ENCODE measurements at places on chromosomes 7 and 10. TPM values are rescaled to one million over a fixed set of nuclear protein-coding genes. Genes with fewer than 3 reads are reported as not detected.
A peak's percentile ranks its signal among the peaks of the same experiment; 100 is the strongest.

The LMBR1 gene
- polyA plus RNA-seq: 26.8 TPM

The VWC2 gene
- not detected for polyA plus RNA-seq

The TBATA gene
- polyA plus RNA-seq: not detected

DNA sequence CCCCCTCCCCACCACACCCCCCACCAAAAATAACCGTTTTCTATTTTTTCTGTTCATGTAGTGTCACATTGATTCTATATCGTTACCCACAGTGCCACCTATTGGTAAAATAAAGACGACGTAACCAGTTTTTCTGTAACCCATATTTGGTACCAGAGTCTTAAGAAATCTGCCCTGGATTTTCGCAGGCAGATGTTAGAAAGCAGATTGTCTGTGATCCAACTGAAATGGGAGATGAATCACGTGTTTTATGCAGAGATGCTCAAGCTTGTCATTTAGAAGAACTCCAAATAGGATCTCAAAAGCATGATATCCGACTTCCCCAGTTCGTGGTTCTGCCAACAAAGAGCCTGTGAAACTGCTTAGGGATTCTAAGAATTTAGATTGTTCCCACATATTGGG lies 261.1 kb upstream of the CSTF2T start:
- no peak for DNase-seq
- H3K36me3 ChIP-seq: no peaks in the 10 kb centered on the region
- H3K4me1 ChIP-seq: no peaks in the 10 kb centered on the region
- H3K27me3 ChIP-seq: no peaks in the 10 kb centered on the region
- H3K27ac ChIP-seq: no peak overlapping the region

DNA sequence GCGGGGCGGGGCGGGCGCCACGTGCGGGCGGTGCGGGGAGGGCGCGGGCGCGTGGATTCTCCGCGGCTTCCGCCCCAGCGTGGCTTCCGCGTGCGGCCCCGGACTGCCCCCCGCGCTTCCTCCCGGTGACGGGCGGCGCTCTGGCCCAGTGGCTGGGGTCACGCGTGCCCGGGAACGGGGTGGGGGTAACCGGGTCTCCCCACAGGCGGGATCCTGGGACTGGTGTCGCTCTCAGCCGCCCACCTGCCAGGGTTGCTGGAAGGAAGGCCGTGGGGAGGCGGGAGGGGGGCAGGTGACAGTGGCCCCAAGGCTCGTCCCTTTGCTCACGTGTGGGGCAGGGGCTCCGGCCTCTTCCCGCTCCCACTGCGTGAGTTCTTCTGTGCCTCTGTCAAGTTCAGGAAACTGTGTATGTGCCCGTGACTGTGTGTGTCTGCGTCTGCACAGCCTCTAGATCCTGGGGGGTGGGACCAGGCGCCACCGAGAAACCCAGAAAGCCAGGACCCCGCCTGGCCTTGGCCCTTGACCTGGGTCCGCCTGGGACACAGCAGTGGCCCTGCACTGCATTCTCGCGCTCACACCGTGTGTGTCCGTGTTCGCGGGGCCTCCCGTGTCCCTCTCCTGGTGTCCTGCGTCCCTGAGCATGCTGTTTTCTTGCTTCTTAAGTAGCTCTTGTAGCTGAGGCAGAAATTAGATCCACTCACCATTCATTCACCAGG lies 919 bp downstream of the MAFK start:
- no peaks in the 10 kb centered on the region for H3K27me3 ChIP-seq
- peak overlapping the region; percentile 75 for H3K27ac ChIP-seq
- no peaks in the 10 kb centered on the region for H3K36me3 ChIP-seq
- peaks cover 35% of the 10 kb centered on the region for H3K4me1 ChIP-seq
- DNase-seq: peak; percentile 56

DNA sequence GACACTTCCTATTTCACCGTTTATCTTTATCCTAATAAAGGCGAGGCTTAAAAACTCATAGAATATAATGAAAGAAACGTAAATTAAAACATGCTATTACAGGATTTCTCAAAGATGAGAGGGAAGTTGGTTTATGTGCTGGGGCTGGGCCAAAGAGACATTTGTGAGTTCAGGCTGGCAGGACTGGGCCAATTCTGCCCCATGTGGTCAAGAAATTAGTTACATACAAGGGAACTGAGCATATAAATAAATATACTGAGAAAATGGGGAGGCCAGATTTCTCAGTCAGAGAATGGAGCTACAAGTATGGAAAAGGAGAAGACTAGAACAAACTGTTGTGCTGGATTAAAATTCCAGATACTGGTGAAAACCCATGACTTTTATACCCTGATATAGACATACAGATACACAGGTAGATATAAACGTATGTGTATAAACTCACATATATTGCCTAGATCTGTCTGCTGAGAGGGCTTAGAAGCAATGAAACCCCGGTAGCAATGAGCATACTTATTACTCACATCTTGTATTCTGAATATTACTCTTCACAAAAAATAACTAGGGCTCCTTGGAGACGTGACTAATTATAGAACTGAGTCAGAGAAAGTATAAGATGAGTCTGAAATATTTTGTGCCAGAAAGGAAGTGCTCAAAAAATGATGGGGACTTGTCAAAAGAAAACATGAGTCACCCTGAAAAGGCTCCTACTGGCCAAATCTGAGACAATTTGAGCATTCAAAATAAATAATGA lies 155.7 kb upstream of the FGFR2 start:
- H3K4me3 ChIP-seq: no peak overlapping the region
- H3K4me1 ChIP-seq: no peaks in the 10 kb centered on the region
- no peaks in the 10 kb centered on the region for H3K27me3 ChIP-seq

DNA sequence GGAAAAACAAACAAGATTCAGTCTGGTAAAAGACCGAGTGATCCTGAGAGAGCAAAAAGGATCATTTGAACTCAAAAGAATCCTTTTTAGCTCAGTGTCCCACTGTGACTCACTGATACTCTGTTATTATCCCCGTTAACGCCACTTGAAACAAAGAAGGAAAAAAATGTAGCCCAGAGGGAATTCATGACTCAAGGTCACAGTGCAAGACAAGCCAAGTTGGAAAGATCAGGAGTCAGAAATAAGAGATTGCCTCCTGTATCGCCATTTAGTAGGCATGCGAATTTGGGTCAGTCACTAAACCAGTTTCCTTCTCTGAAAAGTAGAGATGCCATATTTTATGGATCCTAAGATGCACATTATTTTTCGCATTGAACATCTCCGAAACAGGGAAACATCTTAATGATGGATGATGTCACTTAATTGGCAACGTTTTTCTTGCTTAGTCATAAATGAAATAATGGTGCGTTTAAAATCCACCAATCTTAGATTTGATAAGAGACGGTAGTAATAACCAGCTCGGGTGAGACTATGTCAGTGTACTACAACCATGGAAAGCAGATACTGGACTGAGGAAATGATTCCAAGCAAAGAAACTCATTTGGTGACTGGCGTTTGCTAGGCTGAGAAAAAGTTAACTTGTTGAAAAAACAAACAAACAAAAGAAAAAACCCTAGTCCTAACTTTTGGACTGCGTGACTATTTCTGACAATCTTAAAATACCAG lies 502.0 kb upstream of the CELF2 start:
- no peak overlapping the region for H3K4me3 ChIP-seq
- no peaks in the 10 kb centered on the region for H3K4me1 ChIP-seq
- no peak for DNase-seq
- H3K27ac ChIP-seq: no peak overlapping the region
- H3K36me3 ChIP-seq: no peaks in the 10 kb centered on the region

GRCh38 chr7:117164620-117165019 lies 158.2 kb downstream of the WNT2 start:
- no peaks in the 10 kb centered on the region for H3K4me1 ChIP-seq
- no peaks in the 10 kb centered on the region for H3K27me3 ChIP-seq
- no peaks in the 10 kb centered on the region for H3K36me3 ChIP-seq

- no peak overlapping the region for H3K27ac ChIP-seq
- no peaks in the 10 kb centered on the region for H3K27me3 ChIP-seq
- no peak overlapping the region for H3K4me3 ChIP-seq
- H3K36me3 ChIP-seq: no peaks in the 10 kb centered on the region
- no peak for DNase-seq
- H3K4me1 ChIP-seq: no peaks in the 10 kb centered on the region
These were observed 343.9 kb downstream of the ABCA13 start for GRCh38 chr7:48515171-48515570.

- no peaks in the 10 kb centered on the region for H3K27me3 ChIP-seq
- H3K4me1 ChIP-seq: no peaks in the 10 kb centered on the region
- no peaks in the 10 kb centered on the region for H3K36me3 ChIP-seq
- H3K4me3 ChIP-seq: no peak overlapping the region
- DNase-seq: no peak
These were observed 1249.1 kb downstream of the TYW1 start for GRCh38 chr7:68245688-68246087.

- no peaks in the 10 kb centered on the region for H3K36me3 ChIP-seq
- DNase-seq: no peak
- no peak overlapping the region for H3K27ac ChIP-seq
- no peaks in the 10 kb centered on the region for H3K27me3 ChIP-seq
- no peak overlapping the region for H3K4me3 ChIP-seq
These were observed 287.0 kb downstream of the ZEB1 start for GRCh38 chr10:31605861-31606525.

- no peaks in the 10 kb centered on the region for H3K36me3 ChIP-seq
- H3K4me1 ChIP-seq: no peaks in the 10 kb centered on the region
- no peak overlapping the region for H3K4me3 ChIP-seq
These were observed 224.3 kb upstream of the IGFBP3 start for GRCh38 chr7:46145412-46145811.

GRCh38 chr10:21531164-21531563 lies 2.9 kb upstream of the MLLT10 start:
- no peak overlapping the region for H3K4me3 ChIP-seq
- no peak for DNase-seq
- no peaks in the 10 kb centered on the region for H3K27me3 ChIP-seq
- H3K36me3 ChIP-seq: no peaks in the 10 kb centered on the region

Data from CD8-positive, alpha-beta memory T cell (primary cell).